ENCODE measurements at places on chromosomes 5 and 9.

DNA sequence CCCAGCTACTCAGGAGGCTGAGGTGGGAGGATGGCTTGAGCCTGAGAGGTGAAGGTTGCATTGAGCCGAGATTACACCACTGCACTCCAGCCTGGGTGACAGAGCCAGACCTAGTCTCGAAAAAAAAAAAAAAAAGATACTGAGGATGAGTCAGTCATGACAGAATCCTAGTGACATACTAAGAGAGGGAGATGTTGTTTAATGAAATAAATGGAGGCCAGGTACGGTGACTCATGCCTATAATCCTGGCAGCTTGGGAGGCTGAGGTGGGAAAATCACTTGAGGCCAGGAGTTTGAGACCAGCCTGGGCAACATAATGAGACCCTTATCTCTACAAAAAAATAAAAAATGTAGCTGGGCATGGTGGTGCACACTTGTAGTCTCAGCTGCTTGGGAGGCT, 107.2 kb downstream of the ZFAND5 start:
- H3K27me3 ChIP-seq: peaks cover 40% of the 10 kb centered on the region
- no peak overlapping the region for H3K4me3 ChIP-seq
- H3K4me1 ChIP-seq: no peaks in the 10 kb centered on the region
- no peak for DNase-seq
- H3K36me3 ChIP-seq: no peaks in the 10 kb centered on the region

- no peaks in the 10 kb centered on the region for H3K36me3 ChIP-seq
- no peak overlapping the region for H3K4me3 ChIP-seq
- DNase-seq: no peak
- H3K27me3 ChIP-seq: no peaks in the 10 kb centered on the region
- H3K27ac ChIP-seq: no peak overlapping the region
Measured at GRCh38 chr9:107545036-107545435, 55.5 kb upstream of the KLF4 start.

DNA sequence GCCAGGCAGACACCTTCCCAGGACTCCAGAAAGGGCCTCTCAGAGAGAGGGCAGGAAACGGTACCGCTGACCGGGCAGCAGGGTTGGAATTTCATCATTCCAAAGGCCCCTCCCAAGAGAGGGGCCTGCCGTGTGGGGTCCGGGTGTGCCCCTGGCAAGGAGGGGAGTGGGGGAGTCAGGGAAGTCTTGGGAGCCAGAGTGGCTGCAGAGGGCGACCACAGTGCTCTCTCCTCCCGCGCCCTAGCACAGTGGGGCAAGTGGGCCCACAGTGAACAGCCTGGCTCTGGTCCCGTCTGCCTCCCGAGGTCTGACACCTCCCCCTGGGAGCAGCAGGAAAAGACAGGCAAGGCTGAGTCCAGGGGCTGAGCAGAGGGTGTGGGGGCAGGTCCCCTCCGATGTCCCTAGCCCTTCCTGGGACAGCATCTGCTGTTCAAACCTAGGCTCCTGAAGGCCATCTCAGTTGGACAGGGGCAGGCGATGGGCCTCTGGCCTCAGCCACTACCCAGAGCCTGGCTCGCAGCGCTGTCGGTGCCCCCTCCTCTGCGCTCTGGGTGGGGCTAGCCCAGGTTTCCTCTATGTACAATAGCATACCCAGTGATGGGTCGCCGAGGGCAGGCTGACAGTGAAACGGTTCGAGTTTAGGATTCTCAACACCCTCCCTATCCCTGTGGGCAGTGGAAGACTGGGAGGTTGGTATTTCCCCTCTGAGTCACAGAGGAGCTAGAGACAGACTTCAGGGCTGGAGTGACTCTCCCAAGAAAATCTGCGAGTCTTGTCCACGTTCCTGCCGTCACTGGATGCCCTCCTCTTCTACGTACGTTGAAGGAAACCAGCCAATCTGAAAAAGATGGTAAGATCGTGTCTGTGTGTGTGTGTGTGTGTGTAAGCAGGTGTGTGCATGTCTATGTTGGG, 25.4 kb upstream of the SARDH start:
- no peak overlapping the region for H3K27ac ChIP-seq
- no peak for DNase-seq
- H3K27me3 ChIP-seq: peaks cover 10% of the 10 kb centered on the region
- H3K36me3 ChIP-seq: peaks cover 50% of the 10 kb centered on the region
- H3K4me1 ChIP-seq: no peaks in the 10 kb centered on the region

GRCh38 chr9:131349522-131349880, 44.4 kb upstream of the PRRC2B start:
- no peak overlapping the region for H3K27ac ChIP-seq
- H3K36me3 ChIP-seq: no peaks in the 10 kb centered on the region
- H3K27me3 ChIP-seq: no peaks in the 10 kb centered on the region
- peaks cover 12% of the 10 kb centered on the region for H3K4me1 ChIP-seq
- H3K4me3 ChIP-seq: peak overlapping the region; percentile 50

Measured in left ventricle myocardium inferior (tissue), 1 donor.